ENCODE measurements at places on chromosomes 7 and 10. TPM values are rescaled to one million over a fixed set of nuclear protein-coding genes. Genes with fewer than 3 reads are reported as not detected.

RELN gene
- total RNA-seq, result 0.14 TPM

DNA sequence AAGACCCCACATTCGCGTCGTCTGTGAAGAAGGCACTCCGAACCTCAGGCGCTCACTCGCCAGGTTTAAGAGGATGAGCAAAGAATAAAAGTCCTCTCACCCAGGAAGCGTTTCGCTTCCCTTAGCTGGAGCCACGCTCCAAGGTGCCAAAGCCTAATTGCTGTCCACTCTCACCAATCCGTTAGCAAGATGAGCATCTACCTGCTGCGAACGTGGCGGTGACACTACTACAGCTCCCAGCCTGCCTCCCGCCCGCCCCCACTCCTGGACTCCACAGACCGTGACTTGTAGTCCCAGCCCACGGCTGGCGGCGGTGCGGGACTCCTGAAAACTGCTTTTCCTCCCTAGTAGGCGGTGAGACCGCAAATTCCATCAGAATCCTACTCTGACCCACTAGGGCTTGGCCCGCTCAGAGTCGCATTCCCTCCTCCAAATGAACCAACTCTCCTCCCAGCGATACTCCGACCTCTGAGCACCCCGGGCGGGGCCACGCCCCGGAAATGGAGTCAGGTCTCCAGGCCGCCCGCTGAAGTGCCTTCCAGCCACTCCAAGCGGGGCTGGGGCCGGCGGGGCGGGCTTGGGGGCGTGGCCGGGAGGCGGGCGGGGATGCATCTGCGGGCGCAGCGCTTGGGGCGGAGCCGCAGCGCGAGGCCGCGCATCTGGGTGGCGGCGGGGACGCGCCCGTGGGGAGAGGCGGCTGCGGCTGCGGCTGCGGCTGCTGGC is 521 bp upstream of the PTPN12 start:
- no peaks in the 10 kb centered on the region for H3K27me3 ChIP-seq
- H3K36me3 ChIP-seq, result no peaks in the 10 kb centered on the region
- peak; percentile 99 for DNase-seq
- H3K27ac ChIP-seq, result peak overlapping the region; percentile 93

TAS2R41 gene
- total RNA-seq, result not detected

DNA sequence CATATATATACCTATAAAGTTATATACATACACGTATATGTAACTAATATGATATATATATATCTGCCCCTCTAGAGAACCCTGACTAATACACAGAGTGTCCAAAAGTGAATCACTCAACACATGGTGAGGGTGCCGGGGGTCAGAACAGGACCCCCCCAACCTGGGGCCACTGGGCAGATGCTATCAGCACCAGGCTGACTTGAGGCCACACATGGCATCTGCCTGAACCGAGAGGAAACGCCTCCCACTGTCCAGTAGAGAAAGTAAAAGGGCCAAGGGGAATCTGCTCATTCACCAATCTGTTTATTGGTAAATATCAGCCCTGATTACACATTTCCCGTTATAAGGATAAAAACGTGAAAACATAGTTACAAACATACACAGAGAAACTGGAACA is 218.3 kb downstream of the PTPRN2 start:
- H3K27ac ChIP-seq, result no peak overlapping the region
- H3K36me3 ChIP-seq, result no peaks in the 10 kb centered on the region
- H3K4me1 ChIP-seq, result no peaks in the 10 kb centered on the region
- H3K27me3 ChIP-seq, result peaks cover 4% of the 10 kb centered on the region

DNA sequence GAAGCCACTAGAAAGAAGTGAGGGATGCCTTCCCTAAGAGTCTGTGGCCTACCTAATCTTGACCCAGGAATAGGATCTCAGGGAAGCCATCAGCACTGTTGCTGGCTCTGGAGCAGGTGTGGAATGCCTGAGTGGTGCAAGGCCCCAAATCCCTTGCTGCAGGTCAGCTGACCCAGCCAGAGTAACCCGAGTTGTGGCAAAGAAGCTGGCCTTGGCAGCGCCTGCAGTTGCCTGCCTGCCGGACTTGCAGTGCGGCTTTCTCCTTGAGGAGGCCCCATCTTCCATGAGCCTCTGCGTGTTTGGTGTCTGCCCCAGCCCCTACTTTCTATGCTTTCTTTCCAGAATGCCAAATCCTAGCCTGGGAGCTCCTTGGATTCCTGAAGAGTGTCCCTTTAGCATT is 5.8 kb downstream of the KIAA1217 start:
- H3K27ac ChIP-seq, result peak overlapping the region; percentile 93
- H3K4me3 ChIP-seq, result peak overlapping the region; percentile 17
- H3K27me3 ChIP-seq, result no peaks in the 10 kb centered on the region
- H3K36me3 ChIP-seq, result peaks cover 4% of the 10 kb centered on the region

- H3K27ac ChIP-seq, result no peak overlapping the region
- H3K27me3 ChIP-seq, result no peaks in the 10 kb centered on the region
- H3K4me1 ChIP-seq, result peaks cover 43% of the 10 kb centered on the region
- no peak overlapping the region for H3K4me3 ChIP-seq
Observed at GRCh38 chr10:35355971-35356724, 19.8 kb downstream of the CCNY start.

GRCh38 chr10:132371641-132372081 is 25.3 kb upstream of the PWWP2B start:
- H3K27ac ChIP-seq, result no peak overlapping the region
- no peak for DNase-seq
- no peaks in the 10 kb centered on the region for H3K4me1 ChIP-seq

- H3K4me1 ChIP-seq, result peaks cover 1% of the 10 kb centered on the region
- H3K27ac ChIP-seq, result no peak overlapping the region
- no peak for DNase-seq
Observed at GRCh38 chr7:86926732-86927131, 132.7 kb downstream of the ELAPOR2 start.

NYAP1 gene
- 0.10 TPM for total RNA-seq

- H3K4me1 ChIP-seq, result no peaks in the 10 kb centered on the region
- H3K36me3 ChIP-seq, result no peaks in the 10 kb centered on the region
- H3K4me3 ChIP-seq, result no peak overlapping the region
Observed at GRCh38 chr7:138304071-138304320, 156.1 kb upstream of the TRIM24 start.

MEIG1 gene
- not detected for total RNA-seq

WNT8B gene
- not detected for total RNA-seq

DNA sequence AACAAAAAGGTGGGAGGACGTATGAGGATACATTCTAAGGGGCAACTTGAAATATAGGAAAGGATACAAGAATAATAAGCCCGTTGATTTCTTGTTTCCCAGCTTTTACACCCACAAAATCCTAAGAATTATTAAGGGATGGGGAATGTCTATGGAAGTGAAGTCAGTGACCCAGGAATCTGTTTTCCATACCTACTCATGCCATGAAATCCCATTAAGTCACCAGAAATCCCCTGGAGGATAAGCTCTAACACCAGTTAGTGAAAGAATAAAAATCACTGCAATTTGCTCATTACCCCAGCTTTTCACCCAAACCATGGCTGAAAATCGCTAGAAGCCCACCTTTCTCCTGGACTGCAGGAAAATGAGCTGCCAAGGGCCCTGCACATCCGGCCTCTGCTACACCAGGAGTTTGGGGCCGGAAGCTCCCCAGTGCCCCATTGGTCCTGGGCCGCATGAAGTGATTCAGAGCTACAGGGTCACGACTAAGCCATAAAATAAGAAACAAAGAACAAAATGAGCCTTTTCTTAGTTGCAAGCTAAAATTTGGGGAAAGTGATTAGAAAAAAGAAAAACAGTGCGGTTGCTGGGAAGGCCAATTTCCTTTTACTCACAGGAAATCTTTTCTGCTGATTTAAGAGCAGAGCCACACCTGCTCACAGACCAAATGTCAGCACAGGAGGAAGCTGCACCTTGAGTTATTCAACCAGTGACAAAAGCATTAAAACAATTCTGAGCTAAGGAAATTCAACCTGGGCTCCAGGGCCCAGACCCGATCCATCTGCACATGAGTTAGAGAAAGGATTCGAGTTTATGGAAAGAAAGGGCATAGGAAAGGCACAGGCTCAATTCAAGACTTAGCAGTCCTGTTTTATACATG is 40.3 kb downstream of the HIPK2 start:
- H3K27me3 ChIP-seq, result no peaks in the 10 kb centered on the region
- H3K36me3 ChIP-seq, result no peaks in the 10 kb centered on the region
- H3K4me3 ChIP-seq, result no peak overlapping the region
- H3K27ac ChIP-seq, result peak overlapping the region; percentile 89

EVX1 gene
- not detected for total RNA-seq

Data from psoas muscle (tissue), 8 donors.